ENCODE measurements at places on chromosomes 12 and 14. TPM values are rescaled to one million over a fixed set of nuclear protein-coding genes. Genes with fewer than 3 reads are reported as not detected.
A peak's percentile ranks its signal among the peaks of the same experiment; 100 is the strongest.

DNA sequence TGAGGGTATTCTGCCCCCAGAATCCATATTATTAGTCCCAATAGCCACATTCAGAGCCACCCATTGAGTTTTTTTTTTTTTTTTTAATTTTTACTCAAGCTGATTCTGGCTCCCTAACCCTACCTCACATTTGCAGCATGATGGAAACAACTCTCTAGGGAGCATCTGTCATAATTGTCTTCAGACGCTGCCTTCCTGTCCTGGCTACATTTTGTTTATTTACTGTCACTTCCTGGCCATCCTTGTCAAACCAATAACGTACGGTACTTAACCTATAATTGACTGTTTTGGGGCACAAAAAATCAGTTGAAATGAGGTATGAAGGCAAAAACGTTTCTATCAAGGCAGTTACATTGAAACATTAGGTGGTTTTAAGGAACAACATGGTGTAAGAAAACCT, 2.1 kb downstream of the GLIPR1 start:
- H3K27ac ChIP-seq = peak overlapping the region; percentile 25
- H3K36me3 ChIP-seq = no peaks in the 10 kb centered on the region
- H3K4me1 ChIP-seq = peaks cover 29% of the 10 kb centered on the region
- H3K4me3 ChIP-seq = no peak overlapping the region
- DNase-seq = no peak

- H3K27ac ChIP-seq = no peak overlapping the region
- H3K4me1 ChIP-seq = no peaks in the 10 kb centered on the region
- H3K27me3 ChIP-seq = no peaks in the 10 kb centered on the region
Observed at GRCh38 chr12:104792570-104792969, 165.5 kb downstream of the SLC41A2 start.

- H3K36me3 ChIP-seq = no peaks in the 10 kb centered on the region
- no peak for DNase-seq
- H3K4me3 ChIP-seq = no peak overlapping the region
- H3K27ac ChIP-seq = peak overlapping the region; percentile 96
- H3K4me1 ChIP-seq = peaks cover 52% of the 10 kb centered on the region
Observed at GRCh38 chr14:101072070-101072469, 168.5 kb upstream of the RTL1 start.

The LMNTD1 gene
- polyA plus RNA-seq = not detected

DNA sequence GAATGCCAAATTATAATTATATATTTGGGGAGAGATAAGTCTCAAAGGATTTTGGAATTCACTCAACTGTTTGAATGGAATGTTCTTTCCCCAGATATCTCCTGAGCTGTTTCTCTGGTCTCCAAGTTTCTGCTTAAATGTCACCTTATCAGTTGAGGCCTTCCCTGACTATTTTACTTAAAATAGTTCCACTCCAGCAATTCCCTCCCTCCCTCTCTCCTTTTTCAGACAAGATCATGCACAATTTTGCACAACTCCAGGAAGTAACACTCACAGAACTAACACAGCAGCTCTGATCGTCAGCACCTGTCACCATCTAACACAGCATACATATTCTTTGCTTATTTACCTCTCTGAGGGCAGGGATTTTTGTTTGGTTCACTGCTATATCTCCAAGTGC, 12.5 kb downstream of the BTG1 start:
- H3K36me3 ChIP-seq = no peaks in the 10 kb centered on the region
- H3K4me3 ChIP-seq = no peak overlapping the region
- no peak for DNase-seq

The SRRM4 gene
- not detected for polyA plus RNA-seq

GRCh38 chr12:27424631-27425230, 21.8 kb upstream of the SMCO2 start:
- no peaks in the 10 kb centered on the region for H3K36me3 ChIP-seq
- H3K27ac ChIP-seq = no peak overlapping the region
- H3K27me3 ChIP-seq = no peaks in the 10 kb centered on the region
- no peak overlapping the region for H3K4me3 ChIP-seq
- no peaks in the 10 kb centered on the region for H3K4me1 ChIP-seq

- no peak overlapping the region for H3K27ac ChIP-seq
- no peaks in the 10 kb centered on the region for H3K36me3 ChIP-seq
- no peak for DNase-seq
- peaks cover 36% of the 10 kb centered on the region for H3K4me1 ChIP-seq
- H3K27me3 ChIP-seq = no peaks in the 10 kb centered on the region
Observed at GRCh38 chr12:94678379-94678778, 28.0 kb upstream of the TMCC3 start.

- H3K4me1 ChIP-seq = no peaks in the 10 kb centered on the region
- no peak overlapping the region for H3K27ac ChIP-seq
- no peaks in the 10 kb centered on the region for H3K36me3 ChIP-seq
Observed at GRCh38 chr12:24730489-24730896, 218.4 kb downstream of the BCAT1 start.

GRCh38 chr14:105865904-105866840, 339.8 kb downstream of the TMEM121 start:
- no peak for DNase-seq
- H3K4me3 ChIP-seq = no peak overlapping the region
- no peaks in the 10 kb centered on the region for H3K27me3 ChIP-seq
- no peaks in the 10 kb centered on the region for H3K4me1 ChIP-seq
- no peaks in the 10 kb centered on the region for H3K36me3 ChIP-seq

The TMEM30B gene
- 0.32 TPM for polyA plus RNA-seq

DNA sequence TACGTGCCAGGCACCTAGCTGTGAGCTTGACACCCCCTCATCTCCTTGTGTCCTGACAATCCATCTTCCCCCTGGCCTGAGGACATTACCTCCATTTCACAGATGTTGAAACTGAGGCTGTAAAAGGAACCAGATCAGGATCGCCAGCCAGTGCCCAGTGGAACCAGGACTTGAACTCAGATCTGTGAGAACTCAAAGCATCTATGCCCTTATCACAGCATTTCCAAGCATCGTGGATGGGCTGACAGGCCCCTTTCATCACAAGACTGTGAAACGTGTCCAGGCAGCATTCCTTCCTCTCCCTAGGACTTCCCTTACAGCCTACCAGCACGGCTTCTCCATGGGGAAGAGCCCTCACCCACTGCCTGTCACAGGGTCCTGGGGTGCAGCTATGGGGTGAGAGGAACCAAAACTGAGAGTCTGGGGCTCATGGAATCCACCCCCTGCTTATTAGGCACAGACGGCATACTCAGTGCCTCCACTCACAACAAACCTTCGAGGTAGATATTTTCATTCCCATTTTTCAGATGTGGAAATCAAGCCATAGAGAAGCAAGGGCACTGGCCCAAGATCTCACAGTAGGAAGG, 26.9 kb downstream of the CMKLR1 start:
- peaks cover 18% of the 10 kb centered on the region for H3K4me1 ChIP-seq
- no peak overlapping the region for H3K4me3 ChIP-seq
- DNase-seq = no peak
- no peaks in the 10 kb centered on the region for H3K27me3 ChIP-seq

The CIPC gene
- polyA plus RNA-seq = 8.8 TPM

GRCh38 chr14:101363880-101364391, 197.4 kb upstream of the DIO3 start:
- no peak overlapping the region for H3K4me3 ChIP-seq
- no peak overlapping the region for H3K27ac ChIP-seq
- no peaks in the 10 kb centered on the region for H3K27me3 ChIP-seq
- DNase-seq = no peak
- no peaks in the 10 kb centered on the region for H3K4me1 ChIP-seq

GRCh38 chr14:100215330-100215885, 23.5 kb upstream of the YY1 start:
- no peak overlapping the region for H3K4me3 ChIP-seq
- DNase-seq = no peak
- H3K27ac ChIP-seq = no peak overlapping the region
- no peaks in the 10 kb centered on the region for H3K36me3 ChIP-seq
- no peaks in the 10 kb centered on the region for H3K27me3 ChIP-seq

- no peak overlapping the region for H3K4me3 ChIP-seq
- H3K27me3 ChIP-seq = no peaks in the 10 kb centered on the region
- H3K27ac ChIP-seq = no peak overlapping the region
Observed at GRCh38 chr12:50174971-50175715, 8.0 kb upstream of the CERS5 start.

- H3K27me3 ChIP-seq = peaks cover 34% of the 10 kb centered on the region
- H3K4me3 ChIP-seq = no peak overlapping the region
- DNase-seq = no peak
- no peaks in the 10 kb centered on the region for H3K36me3 ChIP-seq
- H3K27ac ChIP-seq = no peak overlapping the region
Observed at GRCh38 chr12:93573552-93574223, 1.2 kb downstream of the SOCS2 start.

DNA sequence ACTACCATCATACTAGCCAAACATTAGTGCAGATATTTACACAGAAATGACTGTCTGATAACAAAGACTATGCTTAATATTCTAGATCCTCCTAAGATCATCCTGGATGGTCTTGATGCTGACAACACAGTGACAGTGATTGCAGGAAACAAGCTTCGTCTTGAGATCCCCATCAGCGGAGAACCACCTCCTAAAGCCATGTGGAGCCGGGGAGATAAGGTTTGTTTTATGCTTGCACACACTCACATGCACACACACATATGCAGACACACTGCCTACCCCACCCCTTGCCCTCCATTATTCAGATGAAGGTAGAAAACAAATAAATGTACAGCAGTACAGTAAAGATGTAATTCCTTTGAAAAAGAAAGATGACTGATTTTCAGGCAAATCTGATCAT, 44.4 kb upstream of the CHPT1 start:
- DNase-seq = no peak
- no peak overlapping the region for H3K27ac ChIP-seq
- no peaks in the 10 kb centered on the region for H3K4me1 ChIP-seq
- H3K4me3 ChIP-seq = no peak overlapping the region

- H3K4me1 ChIP-seq = peaks cover 5% of the 10 kb centered on the region
- no peak overlapping the region for H3K4me3 ChIP-seq
- H3K27ac ChIP-seq = no peak overlapping the region
- DNase-seq = no peak
Observed at GRCh38 chr14:101853455-101854018, 92.0 kb downstream of the PPP2R5C start.

DNA sequence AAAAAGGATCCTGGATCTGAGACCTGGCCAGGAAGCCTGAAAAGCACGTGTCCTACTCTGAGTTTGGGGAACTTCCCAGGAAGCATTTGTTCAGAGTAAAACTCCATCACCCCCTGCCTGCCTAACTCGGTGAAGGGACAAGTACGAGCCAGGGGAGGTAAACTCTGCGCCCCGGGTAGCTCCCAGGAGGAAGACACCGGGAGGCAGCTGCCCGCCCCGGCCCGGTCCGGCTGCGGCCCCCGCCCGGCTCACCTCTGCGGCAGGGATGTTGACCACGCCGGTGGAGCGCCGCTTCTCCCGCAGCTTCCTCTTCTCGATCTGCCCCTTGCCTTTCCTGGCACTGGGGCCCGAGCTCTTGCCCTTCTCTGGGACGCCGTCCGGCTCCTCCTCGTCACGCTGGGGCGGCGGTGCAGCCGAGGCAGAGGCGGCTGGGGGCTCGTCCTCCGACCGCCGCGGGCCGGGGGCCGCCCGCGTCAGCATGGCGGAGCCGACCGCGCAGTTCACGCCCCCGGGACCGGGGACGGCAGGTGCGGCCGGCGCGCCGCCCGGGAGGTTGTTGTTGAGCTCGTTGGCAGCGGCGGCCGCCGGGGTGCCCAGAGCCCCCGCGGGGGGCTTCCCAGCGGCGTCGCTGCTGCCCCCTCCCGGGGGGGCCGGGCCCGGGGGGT, 1.2 kb downstream of the PAWR start:
- H3K27me3 ChIP-seq = no peaks in the 10 kb centered on the region
- H3K4me1 ChIP-seq = peaks cover 41% of the 10 kb centered on the region
- H3K36me3 ChIP-seq = no peaks in the 10 kb centered on the region
- H3K4me3 ChIP-seq = peak overlapping the region; percentile 85
- peak overlapping the region; percentile 85 for H3K27ac ChIP-seq

DNA sequence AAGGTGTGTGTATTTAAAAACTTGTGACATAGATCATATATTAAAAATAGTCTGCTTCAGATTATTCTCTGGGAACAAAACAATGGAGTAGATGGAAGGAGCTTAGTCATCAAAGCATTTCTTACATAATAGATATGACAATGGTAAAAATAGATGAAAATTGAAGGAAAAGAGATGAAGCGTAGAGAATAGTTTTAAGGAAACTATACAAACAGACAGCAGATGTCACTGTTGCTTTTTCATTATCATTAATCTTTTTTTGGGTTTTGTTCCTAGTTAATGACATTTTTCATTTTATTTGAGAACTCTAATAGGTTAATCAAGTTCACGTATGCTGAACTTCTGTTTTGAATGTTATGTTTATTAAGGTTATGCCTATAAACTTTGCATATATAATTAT, 149.2 kb upstream of the FBXO33 start:
- DNase-seq = no peak
- no peaks in the 10 kb centered on the region for H3K36me3 ChIP-seq
- H3K4me1 ChIP-seq = no peaks in the 10 kb centered on the region
- no peak overlapping the region for H3K4me3 ChIP-seq
- H3K27me3 ChIP-seq = no peaks in the 10 kb centered on the region

The TMEM132C gene
- polyA plus RNA-seq = not detected

GRCh38 chr12:5203274-5203673, 159.6 kb downstream of the KCNA5 start:
- no peaks in the 10 kb centered on the region for H3K27me3 ChIP-seq
- no peak for DNase-seq
- H3K27ac ChIP-seq = no peak overlapping the region
- no peaks in the 10 kb centered on the region for H3K36me3 ChIP-seq
- no peaks in the 10 kb centered on the region for H3K4me1 ChIP-seq

DNA sequence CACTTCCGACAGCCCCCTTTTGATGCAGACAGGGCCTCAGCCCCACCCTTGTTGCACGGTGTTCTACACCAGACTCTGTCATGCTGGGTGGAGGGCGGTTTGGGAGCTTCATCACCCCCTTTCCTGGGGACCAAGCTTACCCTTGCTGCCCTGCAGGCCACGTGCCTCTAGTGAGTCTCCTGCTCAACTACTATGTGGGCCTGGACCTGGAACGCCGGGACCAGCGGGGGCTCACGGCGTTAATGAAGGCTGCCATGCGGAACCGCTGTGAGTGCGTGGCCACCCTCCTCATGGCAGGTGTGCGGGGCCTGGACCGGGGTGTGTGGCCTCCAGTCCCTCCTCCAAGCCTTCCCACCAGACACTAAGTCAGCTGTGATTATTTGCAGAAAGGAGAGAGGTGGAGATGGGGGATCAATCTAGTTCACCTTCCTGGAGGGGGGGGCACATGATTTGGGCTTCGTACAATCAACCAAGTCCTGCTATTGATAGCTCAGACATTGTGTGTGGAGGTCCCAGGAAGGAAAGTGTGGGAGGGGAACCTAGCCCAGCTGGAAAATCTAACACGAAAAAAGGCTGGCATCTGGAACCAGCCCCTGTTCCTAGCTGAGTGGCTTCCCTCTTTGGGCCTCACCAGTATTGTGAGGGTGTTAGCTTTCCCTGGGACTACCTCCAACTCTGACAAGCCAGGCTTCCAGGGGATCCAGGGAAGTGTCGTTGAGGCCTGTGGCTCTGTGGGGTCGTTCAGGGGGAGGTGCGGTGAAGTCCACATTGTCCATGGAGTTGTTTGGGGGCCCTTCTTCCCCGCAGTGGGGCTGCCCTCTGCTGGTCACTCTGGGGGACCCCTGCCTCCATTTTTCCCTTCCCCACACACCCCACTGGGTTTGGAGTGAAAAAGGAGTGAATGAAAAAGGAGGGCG, 1.6 kb downstream of the ANKRD33 start:
- H3K27ac ChIP-seq = no peak overlapping the region
- DNase-seq = no peak
- H3K27me3 ChIP-seq = no peaks in the 10 kb centered on the region
- no peaks in the 10 kb centered on the region for H3K36me3 ChIP-seq
- peaks cover 35% of the 10 kb centered on the region for H3K4me1 ChIP-seq
